Activated gamma-delta T cell (primary cell): ENCODE measurements at places on chromosomes 5 and 9.

DNA sequence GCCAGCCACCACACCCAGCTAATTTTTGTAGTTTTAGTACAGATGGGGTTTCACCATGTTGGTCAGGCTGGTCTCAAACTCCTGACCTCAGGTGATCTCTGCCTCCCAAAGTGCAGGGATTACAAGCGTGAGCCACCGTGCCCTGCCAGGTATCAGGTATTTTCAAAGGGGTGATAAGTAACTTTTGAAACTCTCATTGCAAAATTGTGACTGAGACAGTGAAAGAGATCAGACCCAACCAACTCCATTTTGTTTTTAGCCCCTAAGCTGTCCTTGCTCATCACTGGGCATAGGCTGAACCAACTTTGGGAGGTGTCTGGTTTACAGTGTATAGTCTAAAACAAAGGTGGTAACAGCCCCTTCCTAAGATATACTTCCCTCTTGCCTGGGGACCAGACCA lies 29.3 kb downstream of the UNC13B start:
- no peak for DNase-seq

- DNase-seq = no peak
Measured at GRCh38 chr9:3080951-3081350, 237.1 kb upstream of the PUM3 start.

DNA sequence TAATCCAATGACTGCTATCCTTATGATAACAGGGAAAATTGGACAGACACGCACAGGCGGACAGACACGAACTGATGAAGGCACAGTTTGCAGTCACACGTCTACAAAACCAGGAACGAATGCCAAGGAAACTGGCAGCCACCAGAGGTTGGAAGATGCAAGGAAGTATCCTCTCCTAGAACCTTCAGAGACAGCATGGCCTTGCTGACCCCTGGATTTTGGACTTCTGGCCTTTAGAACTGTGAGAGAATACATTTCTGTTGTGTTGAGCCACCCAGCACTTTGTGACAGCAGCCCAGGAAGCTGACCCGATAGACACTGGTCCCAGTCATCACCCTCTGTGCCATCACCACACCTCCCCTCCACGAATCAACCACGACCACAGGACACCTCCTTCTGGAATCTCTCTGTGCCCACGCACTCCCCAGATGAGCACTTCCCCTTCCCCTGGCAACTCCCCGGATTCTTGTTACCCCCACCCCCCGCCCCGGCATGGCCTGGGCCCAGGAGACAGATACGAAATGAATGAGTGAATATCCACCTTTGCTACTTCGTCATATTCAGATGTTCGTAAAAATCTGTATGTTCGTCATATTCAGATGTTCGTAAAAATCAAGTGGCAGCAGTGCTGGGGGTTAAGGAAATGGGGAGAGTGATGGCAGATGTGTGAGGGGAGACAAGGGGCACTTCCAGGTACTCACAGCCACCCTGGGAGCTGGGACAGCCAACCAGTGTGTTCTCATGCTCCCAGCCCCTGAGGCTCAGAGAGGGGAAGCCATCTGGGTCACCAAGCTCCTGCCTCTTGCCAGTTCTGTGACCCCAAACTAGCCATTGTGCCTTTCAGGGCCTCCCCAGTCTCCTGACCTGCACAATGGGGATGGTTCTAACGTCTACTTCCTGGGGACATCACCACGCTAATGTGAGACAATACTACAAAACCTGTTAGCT lies 18.5 kb downstream of the GBGT1 start:
- no peak for DNase-seq

DNA sequence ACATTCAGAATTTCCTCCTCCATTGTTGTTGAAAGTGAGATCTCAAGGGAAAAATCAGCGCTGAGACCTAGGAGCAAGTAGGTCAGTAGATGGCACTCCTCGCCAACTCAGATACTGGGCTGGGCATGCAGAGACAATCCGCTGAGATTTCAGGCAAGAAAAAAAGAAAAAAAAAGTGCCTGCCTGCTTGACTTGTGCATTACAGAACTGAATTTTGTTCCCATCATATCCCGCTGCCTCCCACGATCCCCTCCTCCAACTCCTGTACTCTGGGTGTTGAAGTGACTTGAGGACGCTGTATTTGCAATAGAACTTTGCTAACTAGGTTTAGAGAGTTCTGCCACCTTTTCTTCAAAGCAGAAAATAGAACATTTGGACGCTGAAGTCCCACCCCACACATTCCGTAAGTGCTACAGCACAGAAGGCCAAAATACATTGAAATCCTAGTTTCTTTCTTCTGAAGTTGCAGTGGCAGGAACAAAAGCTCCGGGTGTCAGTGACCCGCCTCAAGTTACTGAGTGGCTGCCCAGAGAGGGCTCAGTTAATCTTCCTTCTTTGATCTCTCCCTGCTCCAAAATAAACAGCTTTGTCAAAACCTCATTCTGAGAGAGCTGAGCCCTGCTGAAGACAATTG lies 265.8 kb downstream of the MLLT3 start:
- DNase-seq = no peak

GRCh38 chr9:127966416-127967150 lies 14.2 kb downstream of the EEIG1 start:
- no peak for DNase-seq

- DNase-seq = no peak
Measured at GRCh38 chr5:5327126-5327525, 95.4 kb upstream of the ICE1 start.

- DNase-seq = no peak
Measured at GRCh38 chr9:109088221-109088620, 31.5 kb downstream of the TMEM245 start.

GRCh38 chr9:117783828-117784227 lies 79.6 kb downstream of the TLR4 start:
- no peak for DNase-seq

- no peak for DNase-seq
Measured at GRCh38 chr5:119913425-119913824, 284.1 kb downstream of the FAM170A start.

DNA sequence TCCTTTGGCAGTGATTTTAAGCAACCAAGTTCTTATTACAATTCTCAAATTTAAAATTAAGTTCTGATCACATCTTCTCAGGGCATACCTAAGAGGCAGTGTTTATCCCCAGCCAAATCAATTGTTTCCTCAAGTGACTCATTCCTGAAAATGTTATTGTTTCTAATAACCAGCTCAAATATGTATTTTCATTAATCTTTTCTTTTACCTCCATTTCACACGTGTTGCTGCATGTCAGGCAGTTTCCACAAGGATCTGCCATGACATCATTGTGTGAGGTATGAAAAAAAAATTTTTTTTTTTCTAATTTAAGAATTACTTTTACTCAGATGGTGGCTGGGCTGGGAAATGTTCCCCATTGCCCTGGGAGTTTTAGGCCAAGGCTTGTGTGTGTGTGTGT lies 113.0 kb upstream of the NTRK2 start:
- DNase-seq = no peak

DNA sequence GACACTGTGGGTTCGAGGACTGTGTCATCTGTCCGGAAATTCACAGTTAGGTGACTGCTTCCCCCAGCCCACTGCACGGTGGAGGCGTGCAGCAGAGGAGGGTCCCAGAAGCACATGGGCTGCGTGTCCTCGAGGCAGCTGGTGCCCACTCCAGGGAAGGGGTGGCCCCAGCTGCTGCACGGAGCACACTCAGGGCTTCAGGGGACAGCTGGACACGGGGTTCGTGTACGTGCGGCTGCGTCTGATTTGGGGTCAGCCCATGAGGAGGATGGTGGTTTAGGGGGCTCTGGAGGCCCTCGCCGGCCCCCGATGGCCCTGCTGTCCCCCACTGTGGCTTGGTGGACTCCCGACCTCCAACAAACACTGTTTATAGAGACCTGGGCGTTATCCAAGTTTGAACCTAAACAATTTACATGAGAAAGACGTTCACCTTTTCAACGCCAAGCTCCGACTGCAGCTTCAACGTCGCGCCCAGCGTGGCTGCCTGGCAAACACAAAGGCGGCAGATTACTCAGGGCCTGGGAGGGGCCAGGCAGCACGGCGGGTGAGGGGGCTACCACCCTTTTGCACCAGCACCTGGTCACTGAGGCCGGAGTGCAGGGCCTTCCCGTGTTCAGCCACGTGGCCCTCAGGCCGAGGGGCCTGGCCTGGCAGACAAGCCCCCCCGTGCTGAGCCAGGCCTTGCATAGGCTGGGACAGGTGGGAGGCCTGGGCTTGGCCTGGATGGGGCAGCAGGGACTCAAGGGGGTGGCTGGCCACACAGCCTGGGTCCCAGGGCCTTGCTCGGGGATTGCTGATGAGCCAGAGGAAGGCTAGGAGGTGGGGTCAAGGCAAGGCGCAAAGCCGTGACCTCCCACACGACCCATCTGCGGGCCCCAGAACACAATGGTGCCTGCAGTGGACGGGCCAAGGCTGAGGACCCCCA lies 55.2 kb downstream of the EXD3 start:
- DNase-seq = no peak

DNA sequence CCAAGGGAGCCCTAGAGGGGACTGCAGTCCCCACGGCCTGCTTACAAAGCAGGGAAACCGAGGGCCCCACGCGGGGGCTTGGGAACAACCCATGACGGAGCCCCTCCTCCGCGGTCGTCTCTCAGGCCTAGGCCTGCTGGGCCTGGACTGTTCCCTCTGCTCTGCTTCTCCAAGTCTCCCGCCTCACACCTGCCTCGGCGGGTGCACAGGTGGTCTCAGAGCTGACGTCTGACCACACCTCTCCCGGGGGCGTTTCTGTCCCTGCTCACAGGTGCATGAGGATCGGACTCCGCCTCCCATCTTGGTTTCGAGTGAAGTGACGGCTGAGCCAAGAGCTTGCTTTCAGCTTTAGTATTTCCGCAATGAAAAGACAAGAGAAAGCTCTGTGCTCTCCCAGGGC lies 72.1 kb downstream of the MRPL36 start:
- no peak for DNase-seq

DNA sequence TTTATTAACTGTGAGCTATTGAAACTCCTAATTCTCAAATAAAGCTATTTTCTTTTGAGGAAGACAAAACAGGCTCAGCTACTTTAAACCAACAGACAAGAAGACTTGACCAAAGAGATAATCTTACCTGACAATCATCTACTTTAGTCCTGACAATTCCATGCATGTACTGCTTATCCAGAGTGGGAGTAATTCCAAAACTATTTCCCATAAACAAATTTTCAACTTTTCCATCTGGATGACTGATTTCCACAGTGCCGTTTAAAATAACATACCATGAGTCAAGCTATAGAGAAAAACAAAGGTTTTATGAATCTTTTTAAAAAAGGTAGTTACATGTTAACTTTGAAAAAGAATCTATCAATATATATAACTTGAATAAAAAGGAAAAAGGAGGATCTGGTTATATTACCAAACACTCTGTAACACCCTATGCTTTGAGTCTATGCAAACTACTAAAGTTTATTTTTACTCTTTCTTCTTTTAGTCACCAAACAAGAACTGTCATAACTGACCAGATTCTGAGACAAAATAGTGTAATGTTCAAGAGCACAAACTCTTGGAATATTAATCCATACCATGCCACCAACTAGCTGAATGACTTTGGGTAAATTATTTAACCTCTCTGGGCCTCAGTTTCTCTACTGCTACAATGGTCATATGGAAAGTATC lies 129.7 kb downstream of the RAPGEF6 start:
- no peak for DNase-seq

DNA sequence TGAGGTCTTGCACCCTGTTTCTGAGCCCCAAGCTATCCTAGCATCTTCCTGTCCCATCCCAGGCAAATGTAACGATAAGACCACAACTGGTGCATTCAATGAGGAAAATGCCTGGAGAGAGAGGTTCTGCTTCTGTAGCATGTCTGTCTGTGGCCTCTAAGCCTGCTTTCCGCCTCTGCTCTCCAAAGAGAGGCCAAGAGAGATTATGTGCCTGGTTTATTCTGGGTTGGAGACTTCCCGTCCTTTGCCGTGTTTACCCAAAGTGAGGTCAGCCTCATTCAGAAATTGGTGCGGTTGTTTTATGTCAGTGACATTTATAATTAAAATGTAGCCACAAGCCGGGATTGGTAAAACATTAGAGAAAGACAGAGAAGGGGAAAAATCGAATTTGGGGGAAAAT lies 77.8 kb downstream of the FGF1 start:
- no peak for DNase-seq

DNA sequence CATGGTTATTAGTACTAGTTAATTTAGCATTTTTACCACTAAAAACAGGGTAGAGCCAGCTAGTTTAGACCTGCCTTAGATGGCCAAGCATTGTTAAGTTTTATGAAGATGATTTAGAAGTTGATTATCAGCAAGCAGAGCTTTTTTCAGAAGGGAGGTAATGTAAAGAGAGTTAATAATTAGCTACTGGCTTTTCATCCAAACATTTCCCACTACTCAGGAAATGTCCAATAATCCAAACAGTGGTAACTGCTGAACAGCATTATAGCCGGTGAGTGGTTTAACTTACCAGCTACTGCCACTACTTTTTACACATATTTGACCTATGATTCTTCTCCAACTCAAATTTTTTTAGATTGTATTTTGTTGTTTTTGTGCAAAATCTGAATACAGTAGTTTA lies 1.7 kb downstream of the ITGA1 start:
- no peak for DNase-seq

DNA sequence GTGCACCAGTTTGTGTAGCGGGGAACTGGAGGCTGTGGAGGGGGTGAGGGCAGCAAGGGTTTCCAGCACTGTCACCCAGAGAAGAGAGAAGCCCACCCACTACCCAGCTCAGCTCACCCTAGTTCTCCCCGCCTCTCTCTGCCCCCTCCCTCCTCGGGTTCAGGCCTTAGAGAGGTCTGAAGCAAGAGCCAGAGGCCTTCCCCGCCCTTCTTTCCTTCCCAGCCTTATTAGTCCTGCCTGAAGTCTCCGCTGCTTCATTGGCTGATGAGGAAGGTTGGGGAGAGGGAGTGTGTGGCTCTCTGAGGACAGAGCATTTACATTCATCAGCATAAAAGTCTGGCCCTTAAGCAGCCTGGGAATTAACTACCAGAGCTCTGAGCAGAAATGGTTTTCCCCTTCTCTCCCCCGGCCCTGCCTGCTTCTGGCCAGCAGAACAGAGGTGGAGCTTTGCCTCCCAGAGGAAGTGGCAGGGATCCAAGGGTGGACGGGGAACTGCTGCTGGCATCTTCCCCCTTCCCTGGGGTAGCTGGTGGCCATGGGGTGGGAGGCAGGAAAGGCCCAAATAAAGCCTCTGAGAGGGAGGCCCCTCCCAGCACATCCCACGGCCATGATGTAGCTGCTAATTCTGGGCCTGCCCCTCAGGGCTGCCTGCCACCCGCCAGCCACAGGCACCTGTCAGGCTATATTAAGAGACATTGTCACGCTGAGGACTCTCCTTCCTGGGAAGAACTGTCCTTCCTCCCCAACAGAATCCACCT lies 4.1 kb downstream of the DNAJB5 start:
- no peak for DNase-seq

GRCh38 chr9:100058699-100059579 lies 39.9 kb downstream of the ERP44 start:
- DNase-seq = no peak

DNA sequence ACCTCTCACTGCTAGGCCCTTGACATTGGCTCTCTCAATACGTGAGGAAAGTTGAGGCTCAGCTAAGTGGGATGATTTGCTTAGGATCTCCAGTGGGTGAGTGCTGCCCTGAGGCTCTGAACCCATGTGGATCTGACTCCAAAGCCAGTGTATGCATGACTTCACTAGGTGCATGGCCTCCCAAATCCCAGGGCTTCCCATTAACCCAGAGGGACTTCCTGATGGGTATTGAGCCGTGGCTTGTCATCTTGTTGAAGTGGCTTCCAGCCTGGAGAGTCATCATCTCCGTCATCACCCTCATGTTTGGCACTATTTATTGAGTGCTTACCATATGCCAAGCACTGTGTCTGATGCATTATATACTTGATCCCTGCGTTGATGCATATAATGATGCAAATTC lies 37.3 kb upstream of the TEX48 start:
- DNase-seq = no peak
